ENCODE measurements at places on chromosomes 3 and 15. TPM values are rescaled to one million over a fixed set of nuclear protein-coding genes. Genes with fewer than 3 reads are reported as not detected.

The SKOR1 gene
- total RNA-seq, result 0.19 TPM

The TEX55 gene
- total RNA-seq, result not detected

The CSPG4 gene
- 73.2 TPM for total RNA-seq

The SERPINI2 gene
- total RNA-seq, result not detected

The RPL32 gene
- total RNA-seq, result 1,493 TPM

The GOLGA6B gene
- not detected for total RNA-seq

The CAND2 gene
- 1.4 TPM for total RNA-seq

The ELP6 gene
- 32.5 TPM for total RNA-seq

The UQCC5 gene
- total RNA-seq, result 14.2 TPM

The RYR3 gene
- total RNA-seq, result not detected

The CLRN1 gene
- not detected for total RNA-seq

The CACNA2D2 gene
- 0.07 TPM for total RNA-seq

The CYP11A1 gene
- not detected for total RNA-seq

The NOX5 gene
- total RNA-seq, result not detected

The THBS1 gene
- total RNA-seq, result 613 TPM

The PLCD1 gene
- 61.0 TPM for total RNA-seq

The FOXL2 gene
- 0.28 TPM for total RNA-seq

The SCN11A gene
- not detected for total RNA-seq
